ENCODE measurements at places on chromosomes 2 and 18. TPM values are rescaled to one million over a fixed set of nuclear protein-coding genes. Genes with fewer than 3 reads are reported as not detected.

DNA sequence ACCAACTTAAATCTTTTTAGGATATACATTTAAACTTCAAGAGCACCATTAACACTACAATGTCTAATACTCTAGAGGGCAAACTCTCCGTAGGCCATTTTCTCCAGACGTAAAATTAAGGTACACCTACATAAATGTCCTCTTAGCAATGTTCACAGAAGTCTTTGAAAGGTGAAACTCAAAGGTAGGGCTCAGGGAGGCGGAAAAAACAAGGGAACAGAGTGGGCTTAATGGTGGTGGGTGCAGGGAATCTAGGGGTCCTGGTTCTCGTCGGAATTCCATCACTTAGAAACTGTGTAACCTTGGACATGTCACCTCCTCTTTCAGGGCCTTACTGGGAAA is 668 bp downstream of the NFU1 start:
- no peaks in the 10 kb centered on the region for H3K27me3 ChIP-seq
- H3K36me3 ChIP-seq, result peaks cover 5% of the 10 kb centered on the region
- peaks cover 12% of the 10 kb centered on the region for H3K4me1 ChIP-seq
- H3K27ac ChIP-seq, result peak overlapping the region; percentile 96

DNA sequence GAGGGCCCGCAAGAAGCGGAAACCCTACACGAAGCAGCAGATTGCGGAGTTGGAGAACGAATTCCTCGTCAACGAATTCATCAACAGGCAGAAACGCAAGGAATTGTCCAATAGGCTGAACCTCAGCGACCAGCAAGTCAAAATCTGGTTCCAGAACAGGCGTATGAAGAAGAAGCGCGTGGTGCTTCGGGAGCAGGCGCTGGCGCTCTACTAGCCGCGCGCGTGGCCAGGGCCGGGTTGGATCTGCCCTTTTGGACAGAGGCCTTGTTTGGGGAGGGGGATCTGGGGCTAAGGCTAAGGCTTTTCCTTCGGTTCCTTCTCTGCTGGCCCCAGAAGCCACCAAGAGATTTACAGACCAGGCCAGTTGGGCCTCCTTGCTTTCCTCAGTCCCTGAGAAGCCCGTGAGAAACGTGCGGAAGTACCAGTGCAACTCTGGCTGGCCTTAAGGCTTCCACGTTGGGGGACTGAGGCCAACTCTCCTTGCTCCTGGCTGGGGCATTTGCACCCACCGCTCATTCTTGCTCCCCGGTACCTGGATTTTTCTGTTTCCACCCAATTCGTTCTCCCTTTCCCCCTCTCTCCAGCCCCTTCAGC is 1.0 kb downstream of the HOXD12 start:
- H3K27me3 ChIP-seq, result no peaks in the 10 kb centered on the region
- H3K4me1 ChIP-seq, result peaks cover 8% of the 10 kb centered on the region
- no peak overlapping the region for H3K4me3 ChIP-seq
- no peak for DNase-seq

DNA sequence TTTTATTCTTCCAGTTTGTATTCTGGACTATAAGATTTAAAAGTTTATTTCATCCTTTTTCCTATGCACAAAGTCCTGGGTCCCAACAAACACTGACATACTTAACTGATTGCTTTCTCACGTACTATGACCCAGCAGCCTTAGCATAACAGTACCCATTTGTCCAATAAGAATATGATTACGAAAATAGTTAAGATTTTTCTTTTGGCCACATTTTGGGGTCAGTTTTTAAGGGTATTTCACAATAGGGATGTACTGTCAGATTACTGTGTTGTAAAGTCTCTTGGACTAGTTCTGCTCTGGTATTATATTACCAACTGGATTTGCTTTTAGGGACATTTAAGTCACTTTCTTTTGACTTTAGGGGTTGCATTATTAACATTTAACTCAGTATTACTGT is 46.1 kb downstream of the TTC39C start:
- DNase-seq, result peak; percentile 20
- no peaks in the 10 kb centered on the region for H3K36me3 ChIP-seq
- no peaks in the 10 kb centered on the region for H3K27me3 ChIP-seq

The PRSS56 gene
- total RNA-seq, result not detected

DNA sequence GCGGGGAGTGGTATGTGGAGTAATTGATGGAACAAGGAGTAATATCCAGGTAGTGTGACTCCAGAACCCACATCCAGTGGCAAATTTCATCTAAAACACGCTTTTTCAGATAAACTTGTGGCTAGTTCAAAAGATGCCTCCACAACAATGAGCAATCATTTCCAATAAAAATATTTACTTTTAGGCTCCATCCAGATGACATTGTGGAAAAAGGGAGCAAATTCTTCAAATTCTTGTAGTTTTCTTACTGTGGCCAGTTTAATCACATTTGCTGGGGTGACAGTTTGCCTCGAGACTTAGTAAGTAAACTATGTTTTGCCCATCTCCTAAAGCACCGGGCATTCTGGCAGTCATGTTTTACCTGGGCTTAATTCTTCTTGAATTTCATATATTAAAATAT is 243.6 kb downstream of the IRS1 start:
- H3K36me3 ChIP-seq, result no peaks in the 10 kb centered on the region
- H3K4me3 ChIP-seq, result no peak overlapping the region
- DNase-seq, result no peak
- H3K27ac ChIP-seq, result no peak overlapping the region
- H3K27me3 ChIP-seq, result no peaks in the 10 kb centered on the region
- H3K4me1 ChIP-seq, result no peaks in the 10 kb centered on the region

DNA sequence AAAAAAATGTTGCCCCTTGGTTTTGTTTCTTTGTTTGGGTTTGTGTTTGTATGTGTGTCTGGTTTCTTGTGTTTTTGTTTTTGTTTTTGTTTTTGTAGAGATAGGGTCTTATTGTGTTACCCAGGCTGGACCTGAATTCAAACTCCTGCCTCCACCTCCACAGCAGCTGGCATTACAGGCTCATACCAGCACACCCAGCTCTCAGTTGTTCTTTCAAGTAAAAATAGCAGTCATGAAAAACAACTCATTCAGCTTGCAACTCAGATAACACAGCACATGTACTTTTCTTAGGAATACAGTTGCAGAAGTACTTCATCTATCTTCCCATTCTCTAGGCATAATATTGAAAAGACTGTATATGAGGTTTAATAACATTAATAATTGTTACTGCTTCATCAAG is 37.0 kb downstream of the ZC3H8 start:
- H3K4me3 ChIP-seq, result no peak overlapping the region
- DNase-seq, result no peak
- H3K4me1 ChIP-seq, result no peaks in the 10 kb centered on the region
- H3K27me3 ChIP-seq, result no peaks in the 10 kb centered on the region

The TMEM198 gene
- 5.8 TPM for total RNA-seq

The HS1BP3 gene
- 10.5 TPM for total RNA-seq

DNA sequence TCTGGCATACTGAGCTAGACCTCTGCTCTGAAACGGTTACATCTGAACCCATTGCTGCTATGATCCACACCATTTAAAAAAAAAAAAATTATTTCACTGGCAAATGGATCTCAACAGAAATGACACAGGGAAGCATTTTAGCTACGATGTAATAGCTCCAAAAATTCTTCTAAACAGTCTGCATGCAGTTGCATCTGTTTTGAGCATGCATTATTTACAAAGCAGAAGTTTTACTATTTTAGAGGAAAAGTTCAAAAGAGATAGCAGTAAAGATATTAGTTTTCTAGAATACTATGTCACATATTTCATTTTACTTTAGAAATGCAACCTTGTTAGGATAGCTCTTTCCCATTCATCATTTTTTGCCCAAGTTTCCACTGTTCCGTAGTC is 265.7 kb downstream of the MEIS1 start:
- no peaks in the 10 kb centered on the region for H3K4me1 ChIP-seq
- DNase-seq, result no peak
- H3K36me3 ChIP-seq, result no peaks in the 10 kb centered on the region
- H3K27ac ChIP-seq, result no peak overlapping the region
- H3K4me3 ChIP-seq, result no peak overlapping the region

DNA sequence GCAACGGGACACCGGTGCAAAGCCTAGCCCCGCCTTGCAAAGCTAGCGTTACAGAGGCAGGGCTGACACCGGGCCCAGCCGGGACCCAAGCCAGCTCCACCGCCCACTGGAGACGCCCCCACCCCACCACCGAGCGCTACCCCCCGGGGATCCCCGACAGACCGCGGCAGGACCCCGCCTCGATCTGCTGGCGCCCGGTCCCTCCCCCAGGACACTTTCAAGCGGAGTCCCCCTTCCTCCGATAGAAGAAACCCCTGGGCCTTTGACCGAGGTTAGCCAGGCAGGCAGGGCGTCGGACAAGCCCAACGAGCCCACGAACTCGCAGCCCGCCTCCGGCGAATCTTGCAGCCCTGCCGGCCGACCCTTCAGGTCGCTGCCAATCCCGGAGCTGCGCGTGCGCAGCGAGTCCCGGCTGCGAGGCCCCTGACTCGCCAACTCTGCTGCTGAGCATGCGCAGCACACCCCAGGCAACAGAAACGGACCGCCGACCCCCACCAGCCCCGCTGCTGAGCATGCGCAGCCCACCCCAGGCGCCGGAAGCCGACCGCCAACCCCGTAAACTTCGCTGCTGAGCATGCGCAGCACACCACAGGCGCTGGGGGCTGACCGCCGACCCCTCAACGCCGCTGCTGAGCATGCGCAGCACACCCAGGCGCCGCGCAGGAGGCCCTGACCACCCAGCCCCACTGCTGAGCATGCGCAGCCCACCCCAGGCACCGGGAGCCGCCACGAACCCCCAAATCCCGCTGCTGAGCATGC is 656 bp downstream of the ADI1 start:
- H3K27ac ChIP-seq, result peak overlapping the region; percentile 93
- peak overlapping the region; percentile 89 for H3K4me3 ChIP-seq
- peak; percentile 97 for DNase-seq
- H3K36me3 ChIP-seq, result peaks cover 12% of the 10 kb centered on the region

- no peak overlapping the region for H3K27ac ChIP-seq
- H3K4me3 ChIP-seq, result no peak overlapping the region
- peaks cover 4% of the 10 kb centered on the region for H3K4me1 ChIP-seq
- no peaks in the 10 kb centered on the region for H3K27me3 ChIP-seq
- no peak for DNase-seq
- no peaks in the 10 kb centered on the region for H3K36me3 ChIP-seq
Measured at GRCh38 chr18:74257083-74257482, 34.7 kb downstream of the CYB5A start.

DNA sequence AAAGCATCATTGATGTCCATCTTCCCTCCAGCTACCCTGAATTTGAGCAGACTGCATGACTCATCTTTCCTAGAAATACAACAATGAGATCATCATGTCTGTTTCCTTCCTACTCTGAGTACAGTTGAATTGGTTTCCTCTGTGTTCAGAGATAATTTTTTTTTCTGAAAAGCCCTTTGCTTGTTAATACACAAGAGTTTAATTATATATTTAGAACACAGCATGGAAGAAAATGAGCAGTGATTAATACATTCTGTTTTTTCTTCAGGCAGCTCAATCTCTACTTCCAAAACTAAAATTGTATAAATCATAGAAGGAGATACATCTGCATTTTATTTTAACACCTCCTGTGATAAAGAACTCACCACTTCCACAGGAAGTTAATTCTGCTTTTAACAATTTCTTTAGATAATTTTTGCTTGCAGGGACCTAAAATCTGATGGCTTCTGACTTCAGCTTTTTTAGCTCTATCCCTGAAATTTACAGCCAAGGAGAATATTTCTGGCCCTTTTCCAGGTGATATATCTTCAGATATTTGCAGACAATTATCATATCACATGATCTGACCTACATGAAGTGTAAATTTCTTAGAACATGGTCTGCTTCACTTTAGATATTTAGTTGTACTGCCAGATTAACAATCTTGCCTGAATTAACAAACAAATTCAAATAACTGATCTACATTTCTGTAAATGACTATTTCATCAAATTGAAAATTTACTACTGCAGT is 249.0 kb downstream of the TRIB2 start:
- no peak overlapping the region for H3K27ac ChIP-seq
- no peaks in the 10 kb centered on the region for H3K36me3 ChIP-seq
- peak; percentile 86 for DNase-seq
- no peaks in the 10 kb centered on the region for H3K27me3 ChIP-seq
- peaks cover 14% of the 10 kb centered on the region for H3K4me1 ChIP-seq

DNA sequence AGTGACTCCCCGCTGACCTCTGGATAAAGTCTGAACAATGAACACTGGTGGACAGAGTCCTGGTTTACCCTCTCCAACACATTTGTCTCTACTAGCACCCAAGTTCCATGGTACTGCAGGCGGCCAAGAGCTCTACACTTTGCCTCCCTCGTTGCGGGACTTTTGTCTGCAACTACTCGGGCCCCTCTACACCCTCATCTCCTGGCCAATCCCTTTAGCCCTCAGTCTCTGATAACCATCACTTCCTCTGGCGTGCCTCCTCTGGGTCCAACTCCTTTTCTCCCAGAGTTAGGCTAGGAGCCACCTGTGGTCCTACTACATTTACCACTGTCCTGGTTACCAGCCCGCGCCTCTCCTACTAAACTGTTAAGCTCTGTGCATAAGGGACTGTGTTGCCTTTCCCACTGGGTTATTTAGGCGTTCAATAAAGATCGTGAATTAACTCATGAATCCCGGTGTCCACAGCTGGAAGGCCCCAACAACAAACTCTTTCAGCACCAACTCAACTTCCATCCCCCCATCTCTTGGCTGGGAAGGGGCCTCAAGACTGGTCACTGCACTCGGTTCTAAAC is 757 bp downstream of the HDHD2 start:
- peaks cover 11% of the 10 kb centered on the region for H3K36me3 ChIP-seq
- no peaks in the 10 kb centered on the region for H3K27me3 ChIP-seq
- peak overlapping the region; percentile 83 for H3K27ac ChIP-seq
- DNase-seq, result peak; percentile 27
- H3K4me1 ChIP-seq, result peaks cover 10% of the 10 kb centered on the region
